ENCODE measurements at places on chromosomes 1 and 21.

DNA sequence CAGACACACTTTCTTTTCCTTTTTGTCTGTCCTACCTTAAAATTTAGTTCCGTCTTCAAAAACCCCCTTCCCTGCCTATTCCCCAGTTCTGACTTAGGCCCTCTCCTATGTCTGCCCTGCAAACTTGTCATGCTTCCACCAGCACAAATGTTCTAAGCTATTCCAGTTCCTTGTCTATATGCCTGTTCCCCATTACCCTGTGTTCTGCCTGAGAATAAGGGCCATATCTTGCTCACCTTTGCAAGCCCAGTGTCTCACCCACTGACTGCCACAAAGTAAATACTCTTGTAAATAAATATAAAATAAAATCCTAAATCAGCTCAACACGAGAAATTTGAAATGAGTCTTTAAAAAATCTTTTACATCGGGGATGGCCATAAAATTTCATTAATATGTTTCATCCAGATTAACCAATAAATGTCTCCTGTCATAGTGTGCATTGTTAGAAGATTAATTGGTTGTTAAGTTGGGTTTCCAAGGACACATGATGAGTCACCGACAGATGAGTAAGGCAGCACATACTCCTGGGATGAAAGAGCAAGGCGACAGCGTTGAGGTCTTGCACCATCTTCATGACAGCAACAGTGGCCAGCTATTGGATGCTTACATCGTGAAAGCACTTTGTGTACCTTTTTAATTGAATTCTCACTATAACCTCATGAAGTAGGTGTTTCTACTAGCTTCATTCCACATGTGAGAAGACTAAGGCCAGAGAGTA, 92.6 kb upstream of the NGF start:
- DNase-seq: no peak

DNA sequence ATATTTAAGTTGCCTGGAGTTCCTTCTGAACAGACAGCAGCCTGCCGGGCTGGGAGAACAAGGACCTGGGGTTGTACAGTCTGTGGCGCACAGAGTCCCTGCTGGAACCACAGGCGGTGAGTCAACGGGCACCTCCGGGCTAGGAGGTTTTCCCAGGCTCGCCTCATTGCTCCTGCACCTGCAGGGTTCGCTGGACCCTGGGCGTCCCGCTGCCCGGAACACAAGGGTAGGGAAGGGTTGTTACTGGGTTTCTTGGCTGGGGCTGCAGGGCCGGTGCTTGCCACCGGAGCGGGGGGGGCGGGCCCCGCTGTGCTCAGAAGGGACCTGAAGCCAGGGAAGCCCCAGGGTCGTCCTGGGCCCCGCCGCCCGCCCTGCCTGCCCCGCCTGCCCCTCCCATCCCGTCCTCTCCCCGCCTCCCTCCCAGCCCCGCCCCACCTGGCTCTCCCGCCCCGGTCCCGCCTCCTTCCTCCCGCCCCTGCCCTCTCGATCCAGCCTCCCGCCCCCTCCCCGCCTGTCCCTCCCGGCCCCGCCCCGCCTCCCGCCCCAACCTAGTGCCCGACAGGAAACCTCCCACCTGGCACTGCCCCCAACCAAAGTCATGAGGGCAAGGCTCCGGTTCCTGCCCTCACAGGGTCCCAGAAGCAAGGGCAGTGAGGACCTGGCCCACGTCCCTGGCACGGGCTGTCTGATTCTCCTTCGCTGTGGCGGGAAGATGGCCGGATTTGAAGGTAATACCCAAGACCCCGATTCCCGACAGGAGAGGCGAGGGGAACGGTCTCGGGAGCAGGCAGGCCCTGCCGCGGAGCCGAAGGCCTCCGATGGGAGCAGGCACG, 6.8 kb downstream of the JMJD4 start:
- no peak for DNase-seq

- DNase-seq: no peak
Observed at GRCh38 chr1:125118147-125118993, 3933.6 kb downstream of the SRGAP2C start.

DNA sequence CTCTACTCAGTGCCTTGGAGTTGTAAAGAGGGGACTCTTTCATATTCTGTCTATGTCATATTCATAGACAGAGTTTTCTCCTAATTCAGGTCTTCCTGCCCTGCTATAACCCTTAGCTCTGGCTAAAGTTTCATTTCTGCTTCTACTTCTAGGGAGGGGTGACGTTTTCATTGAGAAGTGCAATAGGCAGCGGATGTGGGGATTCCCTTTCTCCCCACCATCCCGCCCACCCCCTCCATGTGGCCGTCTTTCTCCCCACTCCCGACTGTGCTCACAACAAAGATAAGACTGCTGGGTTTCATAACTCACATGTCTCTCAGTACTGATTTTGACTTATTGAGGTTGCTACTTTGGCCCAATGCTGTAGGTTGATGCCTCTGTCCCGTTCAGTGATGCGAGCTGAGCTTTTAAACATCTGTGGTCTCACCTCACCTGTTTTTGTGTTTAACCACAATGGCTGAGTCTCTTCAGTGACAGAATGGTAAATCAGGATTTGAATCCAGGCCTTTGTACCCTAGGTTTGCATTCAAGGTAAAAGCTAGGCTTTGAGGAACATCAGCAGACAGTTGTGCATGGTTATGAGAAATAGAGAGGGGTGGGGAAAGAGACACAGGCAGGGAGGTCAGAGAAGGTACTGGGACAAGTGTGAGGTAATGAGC, 7.8 kb upstream of the KIF14 start:
- no peak for DNase-seq

Data from brain pericyte (primary cell).